ENCODE measurements at places on chromosomes 5 and 9. TPM values are rescaled to one million over a fixed set of nuclear protein-coding genes. Genes with fewer than 3 reads are reported as not detected.

The SPATA24 gene
- total RNA-seq, result 4.2 TPM

The IFNA16 gene
- total RNA-seq, result not detected

The EDIL3 gene
- total RNA-seq, result not detected

The ITK gene
- 237 TPM for total RNA-seq

The C5orf52 gene
- 0.42 TPM for total RNA-seq

GRCh38 chr5:140565780-140566095 lies 1.1 kb downstream of the SLC35A4 start:
- DNase-seq, result peak; percentile 60

DNA sequence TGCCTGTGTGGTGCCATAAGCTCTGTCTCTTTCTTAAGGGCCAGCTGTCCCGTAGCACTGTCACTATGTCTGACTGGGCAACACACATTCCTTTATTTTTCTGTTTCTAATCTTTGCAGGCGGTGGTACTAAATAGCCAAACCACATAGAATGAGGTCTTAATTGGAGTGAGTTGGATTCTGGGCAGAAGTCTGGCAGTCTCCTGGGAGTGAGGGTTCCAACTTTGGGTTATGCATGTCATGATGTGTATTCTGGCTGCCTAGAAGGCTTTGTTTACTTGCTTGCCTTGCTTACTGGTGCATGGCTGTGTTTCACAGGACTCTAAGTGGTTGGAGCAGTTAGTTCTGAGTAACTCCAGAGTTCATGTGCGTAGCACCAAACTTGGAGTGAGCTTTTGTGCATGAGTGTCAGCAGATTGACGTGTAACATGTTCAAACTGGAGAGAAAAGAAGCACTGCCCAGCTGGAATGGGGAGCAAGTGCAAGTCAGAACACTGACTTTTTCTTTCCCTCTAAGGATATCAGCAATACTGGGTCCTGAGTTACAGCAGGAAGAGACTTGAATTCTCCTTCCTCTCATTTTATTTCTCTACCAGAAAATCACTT lies 185.8 kb downstream of the PCSK1 start:
- DNase-seq, result no peak

GRCh38 chr5:139266236-139266635 lies 27.3 kb upstream of the MATR3 start:
- no peak for DNase-seq

DNA sequence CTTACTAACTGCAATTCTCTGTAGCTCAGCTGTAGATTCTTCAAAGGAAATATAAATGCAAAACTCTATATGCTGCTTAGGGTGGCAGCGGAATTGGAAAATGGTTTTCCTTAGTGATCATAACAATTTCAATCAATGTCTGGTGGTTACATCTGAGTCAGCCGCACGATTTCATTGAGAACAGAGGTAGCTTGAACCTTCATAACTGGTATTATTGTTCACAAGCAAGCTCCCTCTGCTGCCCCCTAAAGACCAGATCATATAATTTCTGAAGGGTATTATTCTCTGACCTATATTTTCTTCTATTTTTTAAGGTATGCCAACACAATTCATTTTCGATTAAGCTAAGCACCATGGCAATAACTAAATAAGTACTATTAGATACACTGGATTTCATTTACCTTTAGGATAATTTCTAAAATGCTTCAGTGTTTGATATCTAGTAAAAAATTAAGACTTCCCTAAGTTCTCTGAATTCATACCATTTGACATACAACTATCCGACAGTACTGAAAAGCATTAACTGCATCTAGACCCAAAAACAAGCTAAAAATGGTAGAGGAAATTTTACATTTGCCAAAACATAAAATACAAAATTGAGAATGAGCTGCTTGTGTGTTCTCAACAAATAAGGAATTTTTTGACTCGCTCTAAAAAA lies 181.1 kb upstream of the SPEF2 start:
- DNase-seq, result peak; percentile 60

GRCh38 chr9:97524424-97524823 lies 23.0 kb downstream of the TMOD1 start:
- no peak for DNase-seq

GRCh38 chr9:4689687-4690104 lies 10.3 kb downstream of the CDC37L1 start:
- DNase-seq, result peak; percentile 56

DNA sequence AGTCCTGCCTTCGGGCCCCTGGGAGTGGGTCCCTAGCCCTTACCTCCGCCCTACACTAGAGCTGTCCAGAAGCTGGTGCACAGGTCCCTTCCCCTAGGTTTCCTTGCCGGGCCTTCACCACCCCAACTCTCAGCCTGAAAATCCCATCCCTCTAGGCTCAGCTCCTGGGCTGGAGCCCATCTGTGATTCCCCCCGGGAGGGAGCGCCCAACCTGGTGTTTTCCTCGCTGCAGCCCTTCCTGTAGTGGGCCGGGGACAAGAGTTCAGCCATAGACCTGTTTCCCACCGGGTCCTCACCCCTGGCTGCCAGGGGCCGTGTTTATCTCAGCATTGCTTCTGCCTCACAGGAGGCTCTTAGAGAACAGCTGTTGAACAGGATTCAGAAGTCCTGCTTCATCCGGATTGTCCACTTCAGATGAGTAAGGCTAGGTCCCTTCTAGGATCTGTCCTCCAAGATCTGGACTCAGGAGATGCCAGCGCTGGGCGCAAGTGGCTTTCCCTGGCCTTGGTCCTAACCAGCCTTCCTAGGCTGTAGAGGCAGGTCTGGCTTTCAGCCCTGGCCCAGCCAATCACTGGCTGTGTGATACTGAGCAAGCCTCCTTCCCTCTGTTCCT lies 965 bp downstream of the GLIPR2 start:
- DNase-seq, result peak; percentile 60

DNA sequence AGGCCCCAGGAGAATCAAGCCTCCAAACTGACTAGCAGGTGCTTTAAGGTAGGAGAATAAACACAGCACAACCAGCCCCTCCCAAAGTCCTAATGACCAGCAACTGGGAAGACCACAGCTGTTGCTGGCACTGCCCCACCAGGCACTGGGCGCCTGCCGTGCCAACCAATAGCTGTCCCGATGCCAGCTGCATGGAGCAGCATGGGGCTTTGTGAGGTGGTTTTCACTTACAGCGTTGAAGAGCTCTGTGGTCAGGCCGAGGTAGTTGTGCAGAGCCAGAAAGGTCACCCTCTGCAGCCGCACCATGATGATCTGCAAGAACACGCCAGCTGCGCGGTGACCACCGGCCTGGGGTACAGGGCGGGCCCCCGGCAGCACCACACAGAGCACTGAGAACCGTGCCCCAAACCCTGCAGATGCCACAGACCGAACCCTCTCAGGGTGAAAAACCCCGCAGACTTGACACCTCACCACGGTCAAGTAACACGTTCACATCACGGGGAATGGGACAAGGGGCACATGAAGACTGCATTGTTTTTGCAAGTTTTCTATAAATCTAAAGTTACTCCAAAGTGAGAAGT lies 28.7 kb downstream of the PNPLA7 start:
- no peak for DNase-seq

GRCh38 chr5:140018517-140018916 lies 24.6 kb downstream of the NRG2 start:
- DNase-seq, result no peak

DNA sequence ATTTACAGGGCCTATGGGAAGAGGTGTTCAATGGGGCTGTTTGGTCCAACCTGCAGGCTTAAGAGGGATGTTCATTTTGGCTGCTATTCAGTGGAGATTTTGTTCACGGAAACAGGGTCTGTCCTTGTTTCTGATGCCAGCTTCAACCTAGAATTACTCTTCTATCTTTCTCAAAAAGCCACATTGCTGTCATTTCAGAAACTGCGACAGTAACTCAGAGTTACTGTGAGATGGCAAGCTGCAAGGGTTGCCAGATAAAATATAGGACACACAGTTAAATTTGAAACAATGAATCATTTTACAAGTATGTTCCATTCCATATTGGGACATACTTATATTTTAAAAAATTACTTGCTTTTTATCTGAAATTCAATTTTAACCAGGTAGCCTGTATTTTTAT lies 128.0 kb downstream of the NPR3 start:
- no peak for DNase-seq

GRCh38 chr9:126146254-126147145 lies 180.1 kb upstream of the MVB12B start:
- peak; percentile 67 for DNase-seq

- DNase-seq, result no peak
Measured at GRCh38 chr5:122929001-122929400, 83.6 kb downstream of the SNX24 start.

- DNase-seq, result no peak
Measured at GRCh38 chr9:127826253-127826913, 23.7 kb downstream of the FPGS start.

DNA sequence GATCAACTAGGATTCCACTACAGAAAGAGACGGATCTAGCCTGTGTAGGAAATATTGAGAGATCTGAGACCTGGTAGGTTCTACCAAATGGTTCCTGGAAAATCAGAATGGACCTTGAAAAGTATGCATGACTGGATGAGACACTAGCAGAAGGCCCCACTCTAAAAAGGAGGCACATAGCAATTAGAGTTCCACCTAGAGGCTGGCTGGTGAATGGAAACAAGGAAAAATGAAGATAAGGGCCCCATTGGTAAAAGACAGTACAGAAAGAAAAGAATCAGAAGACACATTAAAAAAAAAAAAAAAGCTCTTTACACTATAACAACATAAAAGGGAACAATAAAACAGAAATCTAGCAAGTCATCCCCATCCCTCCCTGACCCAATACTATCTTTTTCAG lies 518.5 kb downstream of the NR2F1-AS1 start:
- no peak for DNase-seq
